ENCODE measurements at places on chromosomes 11 and 22. TPM values are rescaled to one million over a fixed set of nuclear protein-coding genes. Genes with fewer than 3 reads are reported as not detected.

The MOV10L1 gene
- 1.5 TPM for total RNA-seq

The OR10G4 gene
- not detected for total RNA-seq

The CD44 gene
- total RNA-seq, result 450 TPM

The OR8D4 gene
- not detected for total RNA-seq

The VPREB1 gene
- not detected for total RNA-seq

The MUC5AC gene
- not detected for total RNA-seq

The AP1B1 gene
- total RNA-seq, result 50.6 TPM

The CHADL gene
- 1.1 TPM for total RNA-seq

The KCNE3 gene
- 2.6 TPM for total RNA-seq

The RNF26 gene
- total RNA-seq, result 15.6 TPM

The CCDC89 gene
- 4.2 TPM for total RNA-seq

The TMEM191B gene
- total RNA-seq, result 0.91 TPM

The JAML gene
- total RNA-seq, result not detected

The CASP1 gene
- total RNA-seq, result 18.1 TPM

The SUSD2 gene
- 46.2 TPM for total RNA-seq

The LRRC74B gene
- not detected for total RNA-seq

The HSPB2 gene
- 0.79 TPM for total RNA-seq

The BUD13 gene
- total RNA-seq, result 7.7 TPM

The SMC1B gene
- total RNA-seq, result not detected

The BTG4 gene
- not detected for total RNA-seq

The MFNG gene
- 0.30 TPM for total RNA-seq

The CCDC116 gene
- total RNA-seq, result 0.20 TPM

The OR8H2 gene
- total RNA-seq, result not detected

The OSM gene
- total RNA-seq, result not detected

The RASSF10 gene
- not detected for total RNA-seq

Measured in smooth muscle cell of the pulmonary artery (primary cell).